ENCODE measurements at places on chromosomes 4 and X.

DNA sequence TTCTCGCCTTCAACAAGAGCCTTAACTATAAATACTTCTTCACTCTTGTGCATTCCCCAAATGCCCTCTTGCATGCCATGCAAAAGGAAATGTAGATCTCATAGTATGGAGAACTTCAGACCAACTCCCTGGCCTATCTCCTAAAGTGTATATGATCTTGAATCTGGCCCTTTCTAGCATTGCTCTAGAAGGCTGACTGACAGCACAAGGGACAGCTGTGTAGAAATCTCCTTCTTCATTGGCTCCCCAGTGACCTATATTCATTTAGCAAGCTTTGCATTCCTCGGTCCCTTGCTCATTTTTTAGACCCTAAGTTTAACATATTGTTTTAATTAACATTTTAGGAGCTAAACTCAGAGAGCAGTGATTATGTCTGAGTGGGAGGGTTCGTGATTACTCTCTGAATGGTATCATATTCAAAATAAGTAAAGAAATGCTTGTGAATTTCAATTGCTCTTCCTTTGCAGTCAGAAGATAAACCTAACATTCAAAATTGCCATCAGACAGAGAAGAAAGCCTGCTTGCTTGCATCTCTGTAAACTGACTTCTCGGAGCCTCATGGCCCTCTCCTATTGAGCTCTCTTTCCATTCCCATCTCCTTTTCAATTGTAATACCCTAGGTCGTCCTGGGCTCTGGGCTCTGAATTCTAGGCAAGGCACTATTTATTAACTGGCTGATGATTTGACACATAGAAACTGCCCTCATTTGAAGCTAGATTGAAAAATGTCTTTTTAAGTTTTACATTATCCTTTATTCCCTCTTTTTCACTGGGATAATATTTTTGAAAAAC lies 120.3 kb upstream of the PRKG2 start:
- DNase-seq, result no peak

DNA sequence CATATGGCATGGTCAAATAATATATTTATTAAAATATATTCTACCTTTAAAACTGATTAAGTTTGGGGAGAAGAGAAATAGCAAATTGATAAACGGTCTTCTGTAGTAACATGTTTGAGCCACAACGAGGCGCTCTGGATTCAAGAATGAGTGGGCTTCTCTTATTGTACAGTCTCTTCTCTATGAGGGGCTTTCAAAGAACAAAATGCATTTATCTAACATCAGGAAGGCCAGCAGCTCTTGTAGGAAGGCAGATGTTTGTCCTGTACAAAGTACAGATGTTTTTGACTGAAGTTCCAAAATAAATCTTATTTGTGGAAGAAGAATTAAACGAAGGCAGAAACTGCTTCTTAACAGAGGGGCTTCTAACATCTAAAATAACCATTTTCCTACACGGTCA lies 153.6 kb downstream of the RASL11B start:
- no peak for DNase-seq

DNA sequence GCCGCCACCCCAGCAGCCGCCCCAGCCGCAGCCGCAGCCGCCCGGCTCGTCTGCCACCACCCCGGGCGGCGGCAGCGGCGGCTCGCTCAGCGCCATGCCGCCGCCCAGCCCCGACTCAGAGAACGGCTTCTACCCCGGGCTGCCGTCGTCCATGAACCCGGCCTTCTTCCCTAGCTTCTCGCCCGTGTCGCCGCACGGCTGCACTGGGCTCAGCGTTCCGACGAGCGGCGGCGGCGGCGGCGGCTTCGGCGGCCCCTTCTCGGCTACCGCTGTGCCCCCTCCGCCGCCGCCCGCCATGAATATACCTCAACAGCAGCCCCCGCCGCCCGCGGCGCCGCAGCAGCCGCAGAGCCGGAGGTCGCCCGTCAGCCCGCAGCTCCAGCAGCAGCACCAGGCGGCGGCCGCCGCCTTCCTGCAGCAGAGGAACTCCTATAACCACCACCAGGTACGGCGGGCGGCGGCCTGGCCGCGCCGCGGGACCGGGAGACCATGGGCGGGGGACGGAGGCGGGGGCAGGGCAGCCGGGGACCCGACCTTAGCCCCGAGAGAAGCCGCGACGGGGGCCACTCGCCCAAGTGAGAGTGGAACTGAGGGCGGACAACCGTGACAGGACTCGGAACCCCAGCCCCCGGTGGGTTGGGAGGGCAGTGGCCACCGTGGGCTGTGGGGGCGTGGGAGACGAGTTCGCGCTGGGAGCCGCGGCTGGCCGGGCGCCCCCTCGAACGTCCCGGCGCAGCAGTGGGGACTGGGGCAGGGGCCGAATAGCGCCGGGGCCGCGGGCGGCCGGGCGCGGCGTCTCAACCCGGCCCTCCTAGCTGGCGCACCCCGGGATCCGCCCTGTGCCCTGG lies 1.8 kb downstream of the CPEB2 start:
- DNase-seq, result peak; percentile 12

GRCh38 chr4:19596342-19596741 lies 655.4 kb upstream of the SLIT2 start:
- DNase-seq, result no peak

DNA sequence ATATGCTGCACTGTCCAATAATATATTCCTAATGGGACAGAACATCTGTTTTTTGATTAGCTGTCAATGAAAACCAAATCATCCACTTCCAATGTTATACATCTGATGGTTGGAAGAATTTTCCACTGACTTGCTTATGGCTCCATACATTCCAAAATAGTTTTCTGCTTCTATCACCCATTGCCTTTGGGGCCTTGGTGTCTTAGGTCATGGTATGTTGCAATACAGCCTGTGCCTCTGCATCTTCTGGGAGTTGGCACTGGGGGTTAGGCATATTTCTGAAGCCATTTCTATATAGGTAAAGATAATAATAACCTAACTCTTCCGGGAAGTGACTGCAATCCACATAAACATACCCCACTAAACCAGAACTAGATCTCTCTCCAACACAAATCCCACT lies 53.2 kb upstream of the NR3C2 start:
- DNase-seq, result no peak

- DNase-seq, result no peak
Observed at GRCh38 chr4:55927803-55928437, 20.8 kb upstream of the CEP135 start.

- DNase-seq, result no peak
Observed at GRCh38 chr4:94728056-94728766, 29.5 kb upstream of the BMPR1B start.

DNA sequence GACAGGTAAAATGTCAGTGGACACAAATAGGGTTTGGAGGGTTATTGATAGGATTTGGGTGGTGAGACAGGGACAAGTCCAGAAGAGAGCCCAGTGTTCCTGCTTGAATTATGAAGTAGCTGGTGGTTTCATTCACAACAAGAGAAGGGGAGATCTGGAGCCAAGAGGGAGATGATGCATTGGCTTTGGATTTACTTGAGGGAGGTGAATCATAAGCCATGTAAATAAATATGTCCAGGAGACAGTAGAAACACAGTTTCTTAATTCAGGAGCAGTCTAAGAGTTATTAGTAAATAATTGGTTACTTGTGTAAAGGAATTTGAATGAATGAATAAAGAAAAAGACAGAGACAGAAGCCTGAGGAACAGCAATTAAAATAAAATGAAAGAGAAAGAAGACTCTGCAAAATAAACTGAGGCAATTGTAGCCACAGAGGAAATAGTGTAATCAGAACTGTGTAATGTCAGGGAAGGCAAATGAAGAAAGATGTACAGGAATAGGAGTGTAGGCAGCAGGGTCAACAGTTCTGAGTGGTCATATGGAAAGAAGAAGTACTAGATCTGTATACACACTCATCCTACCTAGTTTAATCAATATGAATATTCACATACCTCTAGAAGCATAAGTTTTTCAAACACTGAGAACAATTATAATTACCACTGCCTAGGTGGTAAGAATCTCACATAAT lies 50.2 kb upstream of the CXCL8 start:
- DNase-seq, result peak; percentile 18

- no peak for DNase-seq
Observed at GRCh38 chr4:159677521-159677920, 574.6 kb downstream of the RAPGEF2 start.

DNA sequence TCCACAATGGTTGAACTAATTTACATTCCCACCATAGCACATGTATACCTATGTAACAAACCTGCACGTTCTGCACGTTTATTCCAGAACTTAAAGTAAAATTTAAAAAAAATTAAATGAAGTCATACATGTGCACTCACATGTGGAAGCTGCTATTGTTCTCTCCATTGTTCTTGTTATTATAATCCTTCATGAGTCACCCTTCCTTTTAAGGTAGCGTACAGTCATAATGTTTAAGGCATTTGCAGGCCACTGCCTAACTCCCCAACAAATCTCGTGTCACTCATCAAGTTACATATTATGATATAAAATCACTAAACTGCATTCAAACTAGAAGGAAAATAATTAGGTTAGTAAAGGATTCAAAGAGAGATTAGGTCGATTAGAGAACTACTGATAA lies 63.6 kb downstream of the SLC7A11 start:
- no peak for DNase-seq

DNA sequence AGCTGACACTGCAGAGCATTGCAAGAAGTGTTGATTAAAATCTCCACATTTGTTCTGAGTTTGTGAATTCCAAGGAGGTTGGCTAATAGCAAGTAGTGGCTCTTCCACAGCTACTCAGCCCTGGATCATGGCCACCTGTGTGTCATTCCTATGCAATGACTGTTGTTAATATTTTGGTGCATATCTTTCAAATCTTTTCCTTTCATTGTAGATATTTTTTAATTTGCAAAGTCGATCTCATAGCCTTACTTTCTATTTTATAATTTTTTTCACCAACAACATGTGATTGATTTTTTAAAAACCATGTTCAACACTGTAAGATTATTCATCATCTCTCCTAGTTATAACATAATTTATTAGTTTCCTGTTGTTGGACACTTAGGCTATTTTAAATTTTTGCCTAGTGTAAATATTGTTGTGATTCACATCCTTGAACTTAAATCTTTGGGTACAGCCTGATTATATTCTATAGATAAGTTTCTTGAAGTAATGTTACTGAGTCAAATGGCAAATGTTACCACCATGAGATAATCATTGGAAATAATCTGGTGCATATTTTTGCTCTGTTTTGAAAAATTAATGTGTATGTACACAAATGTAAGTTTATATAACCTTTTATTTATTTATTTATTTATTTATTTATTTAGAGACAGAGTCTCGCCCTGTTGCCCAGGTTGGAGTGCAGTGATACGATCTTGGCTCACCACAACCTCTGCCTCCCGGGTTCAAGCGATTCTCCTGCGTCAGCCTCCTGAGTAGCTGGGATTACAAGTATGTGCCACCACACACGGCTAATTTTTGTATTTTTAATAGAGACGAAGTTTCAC lies 17.1 kb upstream of the ARHGAP10 start:
- DNase-seq, result peak; percentile 60

- DNase-seq, result no peak
Observed at GRCh38 chr4:102430461-102430910, 70.7 kb upstream of the NFKB1 start.

DNA sequence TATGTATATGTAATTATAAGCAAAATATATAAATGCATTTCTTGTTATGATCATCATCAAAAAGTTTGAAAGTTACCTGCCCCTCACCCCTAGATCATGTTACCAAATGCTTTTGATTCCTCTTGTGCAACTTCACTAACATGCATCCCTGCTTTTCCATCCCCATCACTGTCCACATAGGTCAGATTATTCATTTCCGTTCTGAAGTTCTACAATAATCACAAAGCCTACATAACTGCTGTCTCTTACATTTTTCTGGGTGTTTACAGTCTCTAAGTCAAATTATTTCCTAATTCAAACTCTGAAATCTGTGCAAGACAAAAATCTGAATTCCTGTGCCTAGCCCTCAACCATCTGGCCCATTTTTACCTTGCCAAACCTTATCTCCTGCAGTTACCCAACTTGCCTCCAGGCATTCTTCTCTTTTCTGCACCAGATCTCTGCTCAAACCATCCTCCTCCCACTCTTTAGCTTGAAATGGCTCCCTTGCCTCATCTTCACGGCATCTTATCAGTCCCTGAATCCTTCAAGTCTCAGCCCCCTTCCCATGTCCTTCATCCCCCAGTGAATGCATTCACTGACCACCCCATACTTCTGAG lies 42.4 kb upstream of the SLC39A8 start:
- no peak for DNase-seq

- no peak for DNase-seq
Observed at GRCh38 chr4:143420227-143420626, 83.6 kb downstream of the GAB1 start.

- DNase-seq, result no peak
Observed at GRCh38 chrX:45845142-45845541, 644.5 kb upstream of the DIPK2B start.

- peak; percentile 68 for DNase-seq
Observed at GRCh38 chrX:16807976-16808542, 21.8 kb downstream of the TXLNG start.

DNA sequence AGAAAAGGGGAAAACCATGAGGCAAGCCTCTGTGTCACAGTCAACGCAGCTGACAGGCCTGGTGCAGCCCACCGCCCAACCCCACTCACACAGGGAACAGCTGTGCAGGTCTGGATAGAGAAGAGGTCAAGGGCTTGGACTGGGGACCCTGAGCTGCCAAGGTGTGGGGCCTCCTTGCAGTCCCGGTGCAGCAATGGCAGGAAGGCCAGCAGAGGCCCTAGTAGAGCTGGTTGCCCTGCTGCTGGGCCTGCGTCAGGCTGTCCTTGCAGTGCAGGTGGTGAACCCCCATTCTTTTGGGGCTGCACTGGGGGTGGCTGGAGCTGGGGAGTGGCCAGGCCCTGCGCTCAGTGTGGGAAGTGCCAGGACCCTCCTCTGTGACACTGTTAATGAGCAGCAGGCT lies 482.0 kb downstream of the SMARCA1 start:
- DNase-seq, result no peak

DNA sequence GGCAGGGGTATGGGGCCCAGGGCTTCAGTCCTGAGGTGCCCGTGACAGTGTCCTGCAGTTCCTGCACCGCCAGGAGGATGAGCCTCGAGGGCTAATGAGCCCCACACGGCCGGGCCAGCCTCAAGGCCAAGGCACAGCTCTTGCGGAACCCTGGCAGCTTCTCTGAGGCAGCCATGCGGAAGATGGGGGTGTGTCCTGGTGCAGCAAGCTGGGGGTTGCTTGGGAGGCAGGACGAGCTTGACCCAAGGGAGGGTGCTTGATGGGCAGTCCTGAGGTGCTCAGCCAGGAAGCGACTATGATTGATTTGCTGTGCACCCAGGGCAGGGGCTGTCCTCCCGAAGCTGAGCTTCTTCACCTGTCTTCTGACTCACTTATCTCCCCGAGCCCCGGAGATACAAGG lies 9.1 kb upstream of the FGFR3 start:
- no peak for DNase-seq

DNA sequence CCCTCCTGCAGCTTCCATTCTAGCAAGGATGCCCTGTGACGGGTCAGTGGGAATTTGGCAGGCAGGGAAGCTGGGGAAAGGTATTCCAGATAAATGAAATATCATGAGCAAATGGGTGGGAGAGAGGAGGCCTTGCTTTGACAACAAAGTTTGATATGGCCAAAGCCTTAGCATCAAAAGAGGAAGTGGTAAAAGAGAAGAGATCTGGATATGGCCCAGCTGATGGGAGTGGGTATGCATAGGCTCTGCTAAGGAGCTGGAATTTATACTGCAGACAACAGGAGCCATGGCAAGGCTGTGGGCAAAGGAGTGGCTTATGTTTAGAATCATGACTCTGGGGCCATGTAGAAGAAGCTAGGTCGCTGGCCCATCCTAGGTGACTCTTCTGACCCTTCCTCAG lies 89.2 kb downstream of the PJA1 start:
- no peak for DNase-seq

GRCh38 chr4:151218343-151218742 lies 58.6 kb upstream of the PRSS48 start:
- DNase-seq, result no peak

GRCh38 chr4:61571761-61572559 lies 371.8 kb downstream of the ADGRL3 start:
- DNase-seq, result no peak

All from AG08396 (cell line).